ENCODE measurements at places on chromosomes 11 and 22.

GRCh38 chr11:69443138-69443967 lies 38.1 kb upstream of the LINC01488 start:
- DNase-seq = peak; percentile 39

GRCh38 chr11:48103621-48104567 lies 112.7 kb upstream of the OR4B1 start:
- DNase-seq = no peak

GRCh38 chr11:97909614-97910399 lies 1110.9 kb upstream of the CNTN5 start:
- no peak for DNase-seq

DNA sequence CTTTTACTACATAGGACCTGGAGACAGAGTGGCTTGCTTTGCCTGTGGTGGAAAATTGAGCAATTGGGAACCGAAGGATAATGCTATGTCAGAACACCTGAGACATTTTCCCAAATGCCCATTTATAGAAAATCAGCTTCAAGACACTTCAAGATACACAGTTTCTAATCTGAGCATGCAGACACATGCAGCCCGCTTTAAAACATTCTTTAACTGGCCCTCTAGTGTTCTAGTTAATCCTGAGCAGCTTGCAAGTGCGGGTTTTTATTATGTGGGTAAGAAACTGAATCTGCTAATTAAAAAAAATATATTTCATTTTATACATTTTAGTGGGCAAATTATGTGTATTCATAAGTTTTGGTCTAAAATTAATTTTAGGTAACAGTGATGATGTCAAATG lies 7.8 kb downstream of the BIRC3 start:
- no peak for DNase-seq

DNA sequence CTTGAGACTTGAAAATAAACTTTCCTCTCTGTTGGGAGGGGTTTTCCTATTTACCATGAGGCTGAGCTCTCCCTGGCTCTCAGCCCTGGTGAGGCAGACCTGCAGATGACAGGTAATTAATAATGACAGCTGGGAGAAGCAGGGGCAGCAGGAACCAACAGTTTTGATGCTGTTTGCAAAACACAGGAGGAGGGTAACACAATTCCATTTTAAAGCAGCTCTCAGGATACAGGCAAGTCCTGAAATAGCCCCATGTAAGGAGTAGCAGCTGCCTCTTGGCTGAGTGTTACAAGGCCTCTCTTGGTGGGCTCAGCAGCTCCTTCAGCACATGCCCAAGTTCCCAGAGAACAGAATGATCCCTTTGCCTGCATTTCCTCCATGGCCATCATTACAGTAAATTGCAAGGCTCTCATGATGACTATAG lies 13.3 kb downstream of the PARVA start:
- DNase-seq = no peak

GRCh38 chr11:12546122-12546521 lies 128.1 kb upstream of the TEAD1 start:
- DNase-seq = no peak

- DNase-seq = no peak
Observed at GRCh38 chr22:46937185-46937584, 174.7 kb downstream of the TBC1D22A start.

Data from activated T-helper 1 cell treated with Interleukin-2 at 50 U/mL for 16 hours (primary cell).